Activated CD4-positive, alpha-beta memory T cell treated with anti-CD3 and anti-CD28 coated beads, Interleukin-2, amount 10 ng/mL, durations not matched to agents 7 days and 5 days (primary cell): ENCODE measurements at places on chromosomes 16 and 17. TPM values are rescaled to one million over a fixed set of nuclear protein-coding genes. Genes with fewer than 3 reads are reported as not detected.

The PPP1R27 gene
- not detected for total RNA-seq

The NOG gene
- total RNA-seq, result 0.25 TPM

The HOXB7 gene
- total RNA-seq, result 1.6 TPM

The WIPF2 gene
- 26.0 TPM for total RNA-seq

The RNF135 gene
- total RNA-seq, result 9.0 TPM

The AHSP gene
- total RNA-seq, result not detected

The CLDN6 gene
- not detected for total RNA-seq

The CTRB2 gene
- total RNA-seq, result not detected

DNA sequence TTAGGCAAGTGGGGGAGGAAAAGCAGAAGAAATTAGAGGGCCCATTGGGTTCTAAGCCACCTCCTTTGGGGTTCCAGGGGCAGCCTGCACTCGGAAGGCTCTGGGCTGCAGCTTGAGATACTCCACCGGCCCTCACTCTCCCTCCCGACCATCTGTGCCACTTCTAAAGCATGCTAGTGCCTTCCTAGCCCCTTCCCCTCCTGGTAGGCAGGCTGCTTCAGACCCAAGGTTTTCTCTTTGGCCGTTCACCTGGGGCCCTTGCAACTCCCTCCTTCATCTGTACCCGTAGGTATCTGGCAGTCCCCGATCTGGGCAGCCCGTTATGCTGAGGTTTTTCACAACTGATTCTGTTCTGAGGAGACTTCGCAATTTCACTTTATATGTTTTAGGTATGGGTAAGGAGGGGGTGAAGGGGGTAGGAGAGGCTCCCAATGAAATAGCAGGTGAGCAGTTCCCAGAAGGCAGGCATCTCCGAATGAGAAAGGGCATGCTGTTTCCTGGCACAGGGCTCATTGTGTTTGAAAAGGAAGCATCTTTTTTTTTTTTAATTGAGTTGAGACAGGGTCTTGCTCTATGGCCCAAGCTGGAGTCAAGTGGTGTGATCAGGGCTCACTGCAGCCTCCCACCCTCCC is 98.7 kb downstream of the RAB11FIP4 start:
- DNase-seq, result no peak
- peak overlapping the region; percentile 88 for H3K4me3 ChIP-seq
- peaks cover 72% of the 10 kb centered on the region for H3K4me1 ChIP-seq
- no peak overlapping the region for H3K27ac ChIP-seq
- H3K36me3 ChIP-seq, result peaks cover 22% of the 10 kb centered on the region
- no peaks in the 10 kb centered on the region for H3K27me3 ChIP-seq

DNA sequence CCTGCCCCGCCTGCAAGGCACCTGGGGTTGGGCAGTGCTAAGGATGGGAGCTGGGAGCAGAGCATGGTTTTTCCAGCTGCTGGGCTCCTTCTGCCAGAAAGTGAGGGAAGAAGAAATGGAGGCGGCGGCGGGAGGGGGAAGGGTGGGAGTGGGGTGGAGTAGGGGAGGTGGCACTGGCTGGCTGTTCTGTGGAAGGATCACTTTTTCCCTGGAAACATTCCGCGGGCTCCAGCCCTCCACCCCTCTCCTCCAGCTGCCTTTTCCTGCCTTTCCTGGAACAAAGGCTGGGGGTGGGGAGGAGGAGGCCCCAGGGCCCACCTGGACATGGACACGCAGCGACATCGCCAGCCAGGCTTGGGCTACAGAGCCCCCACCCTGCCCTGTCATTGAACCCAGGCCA is 41.1 kb downstream of the CFAP20 start:
- H3K27ac ChIP-seq, result no peak overlapping the region
- H3K4me3 ChIP-seq, result no peak overlapping the region
- no peaks in the 10 kb centered on the region for H3K36me3 ChIP-seq
- H3K27me3 ChIP-seq, result peaks cover 3% of the 10 kb centered on the region
- peaks cover 3% of the 10 kb centered on the region for H3K4me1 ChIP-seq
- DNase-seq, result no peak

GRCh38 chr17:63774141-63774968 is at the start of gene DDX42:
DDX42 (plus strand) TSS chr17:63774170; CDS start chr17:63787050, 12,880 bp downstream.
- no peaks in the 10 kb centered on the region for H3K27me3 ChIP-seq
- peak; percentile 92 for DNase-seq
- peak within 1 kb of the TSS; percentile 99 for H3K27ac ChIP-seq
- H3K4me1 ChIP-seq, result peaks cover 54% of the 10 kb centered on the region
- peak within 1 kb of the TSS; percentile 96 for H3K4me3 ChIP-seq

GRCh38 chr17:71458322-71458721 is 662.5 kb upstream of the SOX9 start:
- H3K36me3 ChIP-seq, result no peaks in the 10 kb centered on the region
- DNase-seq, result no peak
- H3K27ac ChIP-seq, result no peak overlapping the region
- H3K4me3 ChIP-seq, result no peak overlapping the region
- no peaks in the 10 kb centered on the region for H3K27me3 ChIP-seq
- no peaks in the 10 kb centered on the region for H3K4me1 ChIP-seq

DNA sequence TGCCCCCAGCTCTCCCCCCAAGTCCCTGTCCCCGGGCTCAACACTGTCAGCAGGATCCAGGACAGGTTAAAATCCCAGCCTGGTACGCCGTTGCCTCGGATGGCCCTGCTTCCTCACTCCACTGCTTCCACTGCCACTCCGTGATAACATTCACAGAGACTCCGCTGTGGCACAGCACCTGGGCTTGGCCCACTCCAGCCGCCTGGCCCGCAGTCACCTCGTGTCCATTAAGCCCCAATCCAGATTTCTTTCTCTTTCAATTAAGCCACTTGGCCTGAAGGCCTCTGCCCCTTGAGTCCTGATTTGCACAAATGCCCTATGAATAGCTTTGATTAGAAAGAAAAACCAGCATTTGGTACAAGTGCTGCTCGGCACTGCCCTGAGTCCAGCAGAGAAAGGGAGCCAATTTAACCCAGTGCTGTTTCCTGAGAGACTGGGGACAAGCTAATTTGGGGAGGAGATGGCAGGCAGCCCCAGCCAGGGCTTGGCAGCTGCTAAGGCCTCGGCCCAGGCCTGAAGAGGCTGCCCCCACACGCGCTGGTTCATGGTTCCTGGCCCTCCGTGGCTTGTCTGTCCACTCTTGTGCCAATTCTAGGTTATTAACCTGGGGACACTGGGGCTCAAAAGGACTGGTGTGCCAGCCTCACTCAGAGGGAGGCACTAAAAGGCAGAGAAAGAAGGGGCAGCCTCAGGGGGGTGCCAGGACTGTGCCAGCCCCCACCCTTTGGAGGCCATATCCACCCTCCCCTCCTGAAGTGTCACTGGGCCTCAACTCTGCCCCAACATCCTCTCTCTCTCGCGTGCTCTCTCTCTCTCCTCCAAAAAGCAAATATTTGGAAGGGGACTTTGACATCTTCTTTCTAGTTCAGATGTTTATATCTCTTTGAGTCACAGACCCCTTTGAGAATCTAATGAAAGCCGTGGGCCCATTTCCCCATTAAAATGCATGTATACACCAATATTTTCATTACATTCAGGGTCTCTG is 29.8 kb upstream of the SPPL2C start:
- no peak overlapping the region for H3K27ac ChIP-seq
- no peaks in the 10 kb centered on the region for H3K36me3 ChIP-seq
- H3K4me3 ChIP-seq, result no peak overlapping the region
- no peaks in the 10 kb centered on the region for H3K4me1 ChIP-seq
- H3K27me3 ChIP-seq, result peaks cover 1% of the 10 kb centered on the region

DNA sequence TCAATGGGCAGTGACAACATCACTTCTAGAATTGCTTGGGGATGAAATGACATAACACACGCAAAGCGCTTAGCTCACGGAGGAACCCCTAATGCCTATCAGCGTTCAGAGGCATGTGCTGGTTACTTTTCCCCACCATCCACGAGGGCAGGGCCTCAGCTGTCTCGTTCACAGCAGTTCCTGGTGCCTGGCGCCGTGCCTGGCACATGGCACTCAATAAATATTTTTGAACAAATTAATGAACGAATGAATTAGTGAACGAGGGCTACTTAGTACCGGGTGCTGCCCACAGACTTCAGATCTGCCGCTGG is 14.1 kb upstream of the CIBAR2 start:
- no peaks in the 10 kb centered on the region for H3K4me1 ChIP-seq
- no peak overlapping the region for H3K4me3 ChIP-seq
- no peaks in the 10 kb centered on the region for H3K36me3 ChIP-seq
- peaks cover 2% of the 10 kb centered on the region for H3K27me3 ChIP-seq
- no peak for DNase-seq

- no peaks in the 10 kb centered on the region for H3K27me3 ChIP-seq
- peak; percentile 39 for DNase-seq
- peaks cover 11% of the 10 kb centered on the region for H3K36me3 ChIP-seq
Measured at GRCh38 chr16:84730406-84731106, 30.8 kb downstream of the USP10 start.

DNA sequence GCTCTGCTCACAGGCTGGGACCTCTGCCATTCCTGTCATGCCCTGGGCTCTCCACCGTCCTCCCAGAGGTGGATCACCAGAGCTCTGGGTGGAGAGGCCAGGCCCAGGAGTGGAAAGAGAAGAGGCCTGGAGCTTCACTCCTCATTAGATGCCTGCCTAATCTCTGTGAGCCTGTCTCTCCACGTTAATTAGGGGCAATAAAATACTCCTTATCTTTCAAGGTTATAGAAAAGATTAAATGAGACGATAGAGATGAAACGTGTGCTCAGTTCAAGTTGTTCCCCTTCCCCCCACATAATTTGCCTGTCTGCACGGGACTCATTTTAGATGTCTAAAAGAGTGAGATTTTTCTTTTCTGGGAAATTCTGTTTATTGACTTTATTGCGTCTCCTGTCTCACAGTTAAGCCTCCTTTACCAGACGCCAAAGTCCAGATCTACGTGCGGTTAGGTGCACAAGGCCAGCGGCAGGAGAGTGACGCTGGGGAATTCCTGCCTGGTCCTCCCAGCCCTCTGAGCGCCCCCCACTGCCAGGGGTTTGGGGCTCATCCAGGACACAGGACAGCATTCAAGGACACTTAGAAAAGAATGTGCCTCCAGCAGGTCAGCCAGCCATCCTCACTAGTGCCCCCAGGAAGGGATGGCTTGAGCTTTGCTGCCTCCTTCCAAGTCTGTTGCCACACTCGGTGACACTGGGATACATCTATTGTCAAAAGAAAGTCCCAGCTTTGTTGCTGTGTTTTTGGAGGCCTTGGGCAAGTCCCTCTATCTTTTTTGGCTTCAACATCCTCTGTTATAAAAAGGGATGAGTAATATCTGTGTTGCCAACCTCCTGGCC is 42.3 kb downstream of the TBX4 start:
- H3K4me1 ChIP-seq, result peaks cover 6% of the 10 kb centered on the region
- no peak overlapping the region for H3K4me3 ChIP-seq
- H3K27me3 ChIP-seq, result peaks cover 7% of the 10 kb centered on the region

GRCh38 chr17:45288825-45289224 is 26.9 kb upstream of the SPATA32 start:
- H3K27ac ChIP-seq, result no peak overlapping the region
- peaks cover 36% of the 10 kb centered on the region for H3K4me1 ChIP-seq
- no peaks in the 10 kb centered on the region for H3K27me3 ChIP-seq
- H3K4me3 ChIP-seq, result no peak overlapping the region
- no peak for DNase-seq

DNA sequence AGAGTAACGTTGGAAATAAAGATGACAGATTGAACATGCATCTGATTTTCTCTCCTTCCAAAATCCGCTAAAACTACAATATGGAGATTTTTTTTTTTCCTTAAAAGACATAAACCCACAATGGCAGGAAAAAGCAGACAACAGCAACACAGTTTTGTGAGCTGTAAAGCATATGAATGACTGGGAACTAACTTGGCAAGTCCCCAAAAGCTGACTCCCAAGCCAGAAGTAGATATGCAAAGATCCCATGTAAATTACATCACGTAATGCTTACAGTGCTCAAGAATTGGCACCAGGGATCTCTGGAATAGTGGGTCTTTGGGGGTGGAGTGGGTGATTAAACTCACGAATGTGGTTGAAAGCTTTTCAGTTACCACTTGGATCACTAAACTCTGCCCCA is 106.6 kb downstream of the ELAC2 start:
- H3K4me1 ChIP-seq, result no peaks in the 10 kb centered on the region
- no peaks in the 10 kb centered on the region for H3K36me3 ChIP-seq
- no peak overlapping the region for H3K27ac ChIP-seq
- no peak for DNase-seq
- no peak overlapping the region for H3K4me3 ChIP-seq

DNA sequence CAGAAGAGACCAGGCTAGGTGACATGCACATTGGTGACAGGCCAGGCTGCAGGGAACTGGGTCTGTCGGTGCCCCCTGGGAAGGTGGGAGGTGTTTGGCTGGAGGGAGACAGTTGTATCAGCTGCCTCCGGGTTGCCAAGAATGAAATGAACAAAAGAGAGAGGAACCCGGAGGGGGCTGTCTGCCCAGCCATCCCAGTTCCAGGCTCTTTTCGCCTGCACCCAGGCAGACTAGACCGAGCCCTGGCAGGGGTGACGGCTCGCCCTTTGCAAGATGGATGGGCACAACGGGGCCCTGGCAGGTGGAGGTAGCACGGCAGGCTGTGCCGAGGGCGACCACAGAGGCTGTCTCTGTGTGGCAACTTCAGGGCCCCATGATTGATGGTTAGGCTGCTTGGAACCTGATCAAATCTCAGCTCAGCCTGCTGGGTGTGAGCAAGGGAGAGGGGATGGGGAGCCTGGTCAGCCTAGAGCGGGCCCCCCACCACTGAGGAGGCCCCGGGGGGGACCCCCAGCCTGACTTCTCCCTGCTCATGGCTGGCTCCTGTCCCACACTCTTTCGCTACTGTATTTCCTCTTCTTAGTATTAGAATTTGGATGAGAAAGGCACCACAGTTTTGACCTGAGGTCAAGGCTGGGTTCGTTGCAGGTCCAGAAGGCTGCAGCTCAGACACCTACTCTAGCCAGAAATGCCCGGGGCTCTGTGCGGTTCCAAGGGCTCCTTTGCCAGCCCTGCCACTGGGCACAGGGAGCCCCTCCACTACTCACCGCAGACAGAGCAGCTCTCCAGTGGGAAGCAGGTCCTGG is 118.9 kb upstream of the CHMP6 start:
- DNase-seq, result no peak
- peak overlapping the region; percentile 83 for H3K27ac ChIP-seq
- no peaks in the 10 kb centered on the region for H3K27me3 ChIP-seq
- H3K4me1 ChIP-seq, result peaks cover 80% of the 10 kb centered on the region
- peaks cover 62% of the 10 kb centered on the region for H3K36me3 ChIP-seq

DNA sequence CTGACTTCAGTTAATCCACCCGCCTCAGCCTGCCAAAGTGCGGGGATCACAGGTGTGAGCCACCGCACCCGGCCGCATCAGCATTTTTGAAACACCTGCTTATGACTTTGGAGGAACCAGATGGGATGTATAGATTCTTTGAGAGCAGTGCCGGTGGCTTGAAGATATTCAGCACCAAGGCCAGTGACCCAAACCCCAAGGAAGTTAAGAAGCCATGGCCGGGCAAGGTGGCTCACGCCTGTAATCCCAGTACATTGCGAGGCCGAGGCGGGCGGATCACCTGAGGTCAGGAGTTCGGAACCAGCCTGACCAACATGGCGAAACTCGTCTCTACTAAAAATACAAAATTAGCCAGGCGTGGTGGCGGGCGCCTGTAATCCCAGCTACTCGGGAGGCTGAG is 43.9 kb downstream of the TRARG1 start:
- H3K27ac ChIP-seq, result no peak overlapping the region
- peaks cover 17% of the 10 kb centered on the region for H3K27me3 ChIP-seq
- no peaks in the 10 kb centered on the region for H3K36me3 ChIP-seq
- no peak for DNase-seq
- H3K4me1 ChIP-seq, result no peaks in the 10 kb centered on the region
- no peak overlapping the region for H3K4me3 ChIP-seq

- DNase-seq, result no peak
- H3K4me3 ChIP-seq, result no peak overlapping the region
- H3K27me3 ChIP-seq, result no peaks in the 10 kb centered on the region
Measured at GRCh38 chr16:13332713-13333255, 431.4 kb downstream of the SHISA9 start.
